Stimulated activated CD8-positive, alpha-beta memory T cell treated with anti-CD3 and anti-CD28 coated beads, Interleukin-7, amount 100 ng/mL, for 24 hours (primary cell): ENCODE measurements at places on chromosomes 7 and 10.

DNA sequence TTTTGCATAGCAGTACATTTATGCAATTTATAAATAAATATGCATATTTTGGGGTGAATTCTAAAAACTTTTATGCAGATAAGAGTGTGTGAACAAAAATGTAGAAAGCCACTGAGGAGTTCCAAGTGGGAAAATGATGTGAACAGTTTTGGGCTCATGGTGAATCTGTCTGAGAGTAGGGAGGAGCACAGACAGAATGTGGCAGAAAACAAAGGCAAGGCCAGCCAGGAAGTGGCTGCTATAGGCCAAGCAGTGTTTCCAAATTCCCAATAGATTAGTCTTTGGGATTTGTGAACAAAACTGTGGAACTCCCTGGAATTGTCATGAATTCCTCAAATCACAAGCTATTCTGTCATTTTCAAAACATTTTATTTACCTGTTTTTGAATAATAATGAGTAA, 73.6 kb upstream of the AMPH start:
- DNase-seq, result no peak

GRCh38 chr10:63414481-63415260, 51.1 kb downstream of the JMJD1C start:
- DNase-seq, result no peak

DNA sequence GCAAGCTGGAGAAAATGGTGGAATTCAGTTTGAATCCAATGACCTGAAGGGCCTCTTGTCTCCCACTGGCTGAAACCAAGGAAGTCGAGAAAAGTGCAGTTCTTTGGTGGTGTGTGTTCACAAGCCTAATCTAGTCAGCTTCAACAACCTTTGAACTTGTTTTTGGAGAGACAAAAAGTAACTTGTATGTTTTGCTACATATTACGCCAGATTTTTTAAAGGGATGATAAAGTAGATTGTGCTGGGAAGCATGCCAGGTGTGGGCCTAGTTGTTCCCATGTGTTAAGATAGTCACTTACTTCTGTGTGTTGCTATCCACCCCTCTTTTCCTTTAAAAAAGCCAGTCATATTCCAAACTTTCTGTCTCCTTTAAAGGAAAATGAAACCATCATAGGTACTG, 79.7 kb upstream of the FAM3C start:
- no peak for DNase-seq

- DNase-seq, result peak; percentile 23
Observed at GRCh38 chr10:14032406-14032998, 298.2 kb downstream of the FRMD4A start.

DNA sequence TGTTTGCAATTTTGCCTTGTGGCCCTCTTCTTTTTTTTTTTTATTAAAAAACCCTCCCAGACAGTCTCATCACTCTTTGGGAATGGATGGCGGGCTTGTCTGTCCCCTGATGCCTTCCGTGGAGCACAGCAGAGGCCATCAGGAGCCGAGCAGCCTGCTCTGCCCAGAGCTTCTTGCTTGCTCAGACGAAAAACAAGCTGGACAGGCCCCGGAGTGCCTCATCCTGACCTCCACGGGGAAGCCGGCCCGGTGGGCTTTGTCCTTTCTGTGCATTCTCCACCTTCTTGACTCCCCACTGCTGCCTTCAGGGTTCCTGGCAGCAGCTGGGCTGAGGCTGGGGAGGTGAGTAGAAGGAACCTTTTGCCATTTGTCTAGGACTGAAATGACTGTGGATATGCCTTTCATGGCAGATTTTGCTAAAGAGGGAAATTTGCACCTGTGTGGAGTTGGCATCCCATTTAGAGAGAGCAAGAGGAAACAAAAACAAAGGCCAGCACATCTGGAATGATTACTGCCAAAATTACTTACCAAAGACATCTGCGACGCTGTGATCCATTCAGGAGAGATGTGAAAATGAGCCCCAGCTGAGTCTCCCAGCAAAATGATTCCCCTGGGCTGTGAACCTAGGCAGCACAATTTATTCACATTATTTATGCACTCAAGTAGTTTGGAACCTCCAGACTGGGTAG, 108.3 kb downstream of the AOAH start:
- DNase-seq, result no peak

- DNase-seq, result no peak
Observed at GRCh38 chr10:60597513-60597912, 180.8 kb upstream of the CDK1 start.

- DNase-seq, result no peak
Observed at GRCh38 chr10:75967491-75967890, 536.1 kb downstream of the LRMDA start.

GRCh38 chr7:150317748-150318444, 5.3 kb upstream of the LRRC61 start:
- no peak for DNase-seq

DNA sequence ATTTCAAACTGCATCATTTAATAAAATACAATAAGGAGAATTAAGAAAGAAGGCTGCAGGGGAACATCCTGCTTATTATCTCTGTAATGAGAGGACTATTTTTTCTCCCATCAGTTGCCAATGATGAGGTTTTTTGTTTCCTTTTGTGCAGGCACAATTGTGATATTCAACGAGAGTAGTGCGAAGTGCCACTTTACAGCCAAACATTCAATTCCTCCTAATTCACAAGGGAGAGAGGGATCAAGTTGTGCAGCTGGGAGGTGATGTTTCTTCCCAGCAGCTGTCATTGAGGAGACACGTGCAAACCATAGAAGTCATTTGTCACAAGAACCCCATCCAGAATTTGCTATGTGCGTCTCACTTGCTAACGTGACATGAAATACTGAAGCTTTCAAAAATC, 81.6 kb upstream of the ICA1 start:
- DNase-seq, result no peak

DNA sequence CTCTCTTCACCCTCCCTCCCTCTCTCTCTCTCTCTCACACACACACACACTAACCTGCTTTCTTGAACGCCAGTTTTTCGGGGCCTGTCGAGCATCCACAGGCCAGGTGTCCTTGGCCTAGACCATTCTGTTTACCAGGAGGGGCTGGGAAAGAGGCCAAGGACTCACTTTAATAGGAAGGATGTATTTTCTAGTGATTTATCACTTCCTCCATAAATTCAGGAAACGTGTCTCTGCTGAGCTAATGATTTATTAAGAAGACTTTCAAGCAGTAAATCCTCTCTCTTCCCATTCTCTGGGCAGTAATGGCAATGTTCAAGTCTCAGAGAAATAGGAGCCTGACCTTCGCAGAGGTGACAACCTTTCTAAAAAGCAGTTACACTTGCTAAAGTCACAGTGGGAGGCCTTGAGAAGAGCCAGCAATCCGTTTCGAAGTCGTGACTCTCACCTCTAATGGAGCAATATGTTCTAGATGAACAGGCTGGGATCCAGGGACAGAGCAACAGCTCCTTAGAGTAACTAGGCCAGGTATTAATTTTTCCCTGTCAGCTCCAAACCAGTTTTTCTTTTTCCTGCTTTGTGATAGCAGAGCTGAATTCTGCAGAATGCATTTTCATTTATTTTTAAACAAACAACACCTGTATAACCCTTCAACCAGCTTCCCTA, 1357.5 kb upstream of the SORCS1 start:
- DNase-seq, result no peak

- no peak for DNase-seq
Observed at GRCh38 chr7:107446988-107447387, 22.9 kb upstream of the GPR22 start.

DNA sequence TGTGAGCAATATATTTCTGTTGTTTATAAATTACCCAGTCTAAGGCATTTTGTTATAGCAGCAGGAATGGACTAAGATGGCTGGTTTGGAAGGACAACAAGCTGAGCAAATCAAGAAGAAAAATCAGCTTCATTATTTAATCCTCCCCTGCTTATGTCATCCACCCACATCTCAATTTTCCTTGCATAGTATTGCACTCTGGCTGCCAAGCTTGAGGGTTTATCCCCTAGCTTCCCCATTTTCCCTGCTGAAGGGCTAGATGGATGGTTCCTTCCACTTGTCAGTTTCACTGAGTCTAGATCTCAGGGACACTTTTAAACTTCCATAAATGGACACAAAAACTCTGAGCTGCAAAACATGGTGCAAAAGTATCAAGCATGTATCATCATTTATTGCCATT, 75.2 kb upstream of the LAMB4 start:
- no peak for DNase-seq

- peak; percentile 32 for DNase-seq
Observed at GRCh38 chr10:119496273-119496672, 46.2 kb downstream of the RGS10 start.

DNA sequence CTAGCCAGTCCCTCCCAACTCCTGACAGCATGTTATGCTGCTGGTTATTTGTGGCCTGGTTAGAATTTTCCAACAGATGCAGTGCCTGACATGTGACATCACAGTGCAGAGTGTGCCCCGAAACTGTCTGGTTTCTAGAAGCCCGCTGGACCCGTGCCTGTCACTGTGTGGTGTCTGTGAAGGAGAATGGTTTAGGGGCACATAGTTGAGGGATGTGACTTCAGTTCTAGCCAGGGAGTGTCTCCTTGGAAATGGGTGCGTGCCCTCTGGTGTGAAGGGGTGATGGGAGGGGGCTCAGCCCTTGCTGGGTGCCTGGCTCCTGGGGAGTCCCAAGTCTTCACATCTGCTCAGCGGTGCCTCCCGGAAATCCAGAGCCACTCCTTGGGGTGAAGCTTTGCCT, 303.6 kb downstream of the GLRX3 start:
- DNase-seq, result no peak
